ENCODE measurements at places on chromosomes 11 and 22.

- no peak for DNase-seq
These were observed 109.2 kb upstream of the MTMR2 start for GRCh38 chr11:96033095-96033494.

DNA sequence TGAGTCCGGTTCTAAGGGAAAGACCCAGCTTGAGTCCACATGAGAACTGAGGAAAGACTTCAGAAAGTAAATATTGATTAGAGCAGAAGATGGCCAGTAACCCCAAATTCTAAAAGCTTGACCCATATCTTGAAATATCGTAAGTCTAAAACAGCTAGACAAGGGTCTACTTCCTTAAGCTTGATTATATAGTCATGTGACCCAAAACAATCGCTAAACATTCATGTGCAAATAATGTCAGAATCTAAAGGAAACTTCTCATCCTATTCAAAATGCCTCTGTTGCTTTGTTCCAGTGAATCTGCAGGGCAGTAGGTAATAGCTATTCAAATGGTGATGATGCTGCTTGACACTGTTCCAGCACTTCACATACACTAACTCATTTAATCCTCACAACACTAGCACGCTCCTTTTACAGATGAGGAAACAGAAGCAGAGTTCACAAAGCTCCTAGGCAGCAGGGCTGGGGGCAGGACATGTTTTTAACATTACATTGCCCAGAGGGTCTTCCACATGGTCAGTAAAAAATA, 52.6 kb downstream of the TCF20 start:
- no peak for DNase-seq

DNA sequence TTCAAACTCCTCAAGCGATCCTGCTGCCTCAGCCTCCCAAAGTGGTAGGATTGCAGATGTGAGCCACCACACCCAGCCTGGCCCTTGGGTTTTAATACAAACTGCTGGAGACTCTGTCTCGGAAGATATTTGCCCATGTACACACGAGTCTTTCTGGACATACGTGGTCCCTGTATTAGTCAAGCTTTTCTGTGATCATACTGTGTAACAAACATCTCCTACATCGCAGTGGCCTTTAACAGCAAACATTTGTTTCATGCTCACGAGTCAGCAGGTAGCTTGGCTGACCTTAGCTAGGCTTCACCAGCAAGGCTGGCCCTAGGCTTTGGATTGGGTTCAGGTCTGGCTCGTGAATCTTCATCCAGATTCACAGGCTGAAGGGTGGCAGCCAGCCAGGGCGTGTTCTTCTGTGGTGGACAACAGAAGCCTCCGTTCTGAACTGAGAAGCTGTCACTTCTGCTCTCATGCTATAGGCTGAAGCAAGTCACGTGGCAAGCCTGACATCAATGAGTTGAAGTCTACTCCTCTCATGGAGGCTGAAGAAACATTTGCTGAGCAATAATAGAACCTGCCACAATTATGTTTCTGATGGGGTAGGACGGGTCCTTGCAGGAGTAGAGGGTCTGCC, 8.8 kb downstream of the KIAA1671 start:
- DNase-seq, result no peak

GRCh38 chr11:71518506-71519471, 8.3 kb upstream of the KRTAP5-7 start:
- no peak for DNase-seq

DNA sequence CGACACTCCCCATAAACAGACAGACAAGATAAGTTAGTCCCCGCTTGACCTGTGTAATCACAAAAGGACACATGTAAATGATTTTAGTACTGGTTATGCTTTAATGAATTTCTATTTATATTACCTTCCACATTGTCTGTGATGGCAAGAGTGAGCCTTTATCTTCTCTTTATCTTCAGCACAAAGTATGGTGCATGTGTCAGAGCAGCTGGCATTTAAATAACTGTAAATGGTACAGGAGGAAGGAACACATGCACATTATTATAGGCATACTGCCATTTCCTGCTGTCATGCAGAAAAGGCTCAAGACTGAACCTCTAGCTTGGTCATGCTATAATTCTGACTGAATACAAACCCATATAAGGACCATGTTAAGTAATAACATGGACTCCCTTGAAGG, 1342.7 kb upstream of the TENM4 start:
- no peak for DNase-seq
